ENCODE measurements at places on chromosomes 11 and 22. TPM values are rescaled to one million over a fixed set of nuclear protein-coding genes. Genes with fewer than 3 reads are reported as not detected.

Gene UFD1
- 144 TPM for total RNA-seq

Gene SEC14L6
- total RNA-seq = 0.03 TPM

Gene THAP12
- total RNA-seq = 54.5 TPM

Gene SAA4
- total RNA-seq = not detected

Gene MS4A4E
- total RNA-seq = not detected

Gene SHISAL1
- 8.7 TPM for total RNA-seq

Gene C11orf58
- total RNA-seq = 172 TPM

Gene MYEOV
- total RNA-seq = 13.6 TPM

Gene PLEKHB1
- not detected for total RNA-seq

Gene RFPL2
- not detected for total RNA-seq

Gene NAALAD2
- 1.9 TPM for total RNA-seq

Gene OSBP
- total RNA-seq = 23.0 TPM

Gene TOMT
- total RNA-seq = not detected

Gene EXT2
- total RNA-seq = 76.7 TPM

Gene MRGPRD
- not detected for total RNA-seq

Gene LRRC55
- total RNA-seq = under 0.01 TPM

Gene PHOX2A
- total RNA-seq = not detected

Gene DLG2
- total RNA-seq = 0.42 TPM

Gene PIWIL4
- total RNA-seq = 1.2 TPM

Gene INPP5J
- 1.3 TPM for total RNA-seq

Gene ARHGEF17
- 6.0 TPM for total RNA-seq

Gene BRSK2
- not detected for total RNA-seq

Gene SERPING1
- total RNA-seq = not detected

Gene GPR83
- total RNA-seq = not detected

Gene MS4A3
- not detected for total RNA-seq

Gene CHRM4
- not detected for total RNA-seq

Gene BET1L
- 9.3 TPM for total RNA-seq

Gene MRTFA
- total RNA-seq = 82.1 TPM

Gene FAR1
- total RNA-seq = 52.7 TPM

Gene MMP8
- total RNA-seq = not detected

Gene ROBO4
- total RNA-seq = 3.6 TPM

Gene KDELR3
- 18.5 TPM for total RNA-seq

Gene KRTAP5-7
- total RNA-seq = not detected

Gene MRGPRF
- total RNA-seq = not detected

Gene LSP1
- total RNA-seq = 6.5 TPM

Gene CRYBB2
- not detected for total RNA-seq

Gene C11orf52
- not detected for total RNA-seq
